DMS 273 treated with DMSO at 0.1 percent for 48 hours (cell line): ENCODE measurements at places on chromosomes 13 and 19.

DNA sequence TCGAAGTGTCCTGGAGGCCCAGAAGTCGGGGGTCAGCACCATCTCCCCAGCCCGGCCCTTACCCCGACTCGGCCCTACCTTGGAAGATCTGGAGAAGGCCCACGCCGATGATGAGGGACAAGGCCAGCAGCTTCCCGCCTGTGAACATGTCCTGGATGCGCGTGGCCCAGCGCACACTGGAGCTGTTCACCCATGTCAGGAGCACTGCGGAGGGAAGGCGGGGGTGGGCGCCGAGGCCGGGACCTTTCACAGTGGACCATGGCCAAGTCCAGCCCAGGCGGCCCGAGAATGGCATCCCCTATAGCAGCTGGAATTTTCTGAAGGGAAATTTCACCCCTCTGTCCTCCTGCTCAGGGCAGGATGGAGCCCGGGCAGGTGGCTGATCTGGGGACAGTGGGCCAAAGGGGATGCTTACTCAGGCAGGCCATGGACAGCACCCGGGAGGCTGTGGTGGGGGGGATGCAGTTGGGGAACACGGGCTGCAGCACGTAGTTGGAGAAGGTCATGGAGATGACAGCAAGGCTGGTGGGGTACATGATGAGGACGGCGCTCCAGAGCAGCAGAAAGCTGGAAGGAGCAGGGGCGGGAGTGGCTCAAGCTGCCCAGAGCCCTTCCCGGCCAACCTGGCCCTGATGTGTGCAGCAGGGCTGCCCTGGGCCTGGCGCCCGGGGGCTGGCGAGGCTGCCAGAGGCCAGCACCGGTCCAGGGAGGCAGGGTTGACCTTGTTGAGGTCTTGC lies 13.0 kb downstream of the SLC7A10 start:
- DNase-seq: no peak

- DNase-seq: no peak
Observed at GRCh38 chr19:16327501-16327900, 2.9 kb downstream of the KLF2 start.

GRCh38 chr13:114105521-114106225 lies 26.8 kb downstream of the RASA3 start:
- DNase-seq: no peak

DNA sequence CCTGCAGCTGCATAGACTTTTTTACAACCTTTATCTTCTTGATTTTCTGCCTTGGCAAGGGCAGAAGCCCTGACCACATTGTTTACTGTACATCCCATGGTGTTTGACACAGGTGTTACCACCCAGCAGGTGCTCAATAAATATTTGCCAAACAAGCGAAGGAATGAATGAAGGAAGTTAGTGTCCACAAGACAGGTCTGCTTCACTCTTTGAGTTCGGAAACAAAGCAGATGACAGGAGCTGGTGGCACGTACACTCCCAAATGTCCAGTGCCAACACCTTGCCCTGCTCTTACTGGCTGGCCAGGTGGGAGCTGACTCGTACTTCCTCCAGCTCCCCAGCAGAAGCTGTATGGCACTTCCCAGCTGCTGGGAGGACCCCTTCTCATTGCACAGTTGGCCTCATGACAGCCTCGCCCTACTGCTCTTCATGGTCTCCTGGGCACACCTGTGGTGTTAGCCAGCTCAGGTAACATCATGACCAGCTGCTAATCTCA lies 22.0 kb upstream of the MUC16 start:
- no peak for DNase-seq

DNA sequence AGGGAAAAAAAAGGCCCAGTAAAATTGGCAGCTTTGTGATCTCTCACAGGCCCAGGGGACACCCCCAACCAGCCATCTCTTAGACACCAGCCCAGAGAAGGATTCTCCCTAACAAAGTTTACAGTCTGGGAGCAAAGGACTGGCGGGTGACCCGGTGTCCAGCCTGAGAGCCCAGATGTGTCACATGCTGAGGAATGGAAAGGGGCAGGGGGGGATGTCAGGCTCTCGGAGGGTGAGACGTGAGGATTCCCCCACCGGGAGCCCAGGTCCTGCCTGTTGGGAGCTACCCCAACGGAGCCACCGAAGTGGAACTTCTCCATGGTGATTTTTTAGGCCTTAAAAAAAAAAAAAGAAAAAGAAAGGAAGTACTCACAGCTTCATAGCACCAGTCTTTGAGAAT lies 4.8 kb upstream of the CTXN1 start:
- no peak for DNase-seq

GRCh38 chr13:41995946-41996345 lies 35.0 kb upstream of the VWA8 start:
- DNase-seq: no peak

DNA sequence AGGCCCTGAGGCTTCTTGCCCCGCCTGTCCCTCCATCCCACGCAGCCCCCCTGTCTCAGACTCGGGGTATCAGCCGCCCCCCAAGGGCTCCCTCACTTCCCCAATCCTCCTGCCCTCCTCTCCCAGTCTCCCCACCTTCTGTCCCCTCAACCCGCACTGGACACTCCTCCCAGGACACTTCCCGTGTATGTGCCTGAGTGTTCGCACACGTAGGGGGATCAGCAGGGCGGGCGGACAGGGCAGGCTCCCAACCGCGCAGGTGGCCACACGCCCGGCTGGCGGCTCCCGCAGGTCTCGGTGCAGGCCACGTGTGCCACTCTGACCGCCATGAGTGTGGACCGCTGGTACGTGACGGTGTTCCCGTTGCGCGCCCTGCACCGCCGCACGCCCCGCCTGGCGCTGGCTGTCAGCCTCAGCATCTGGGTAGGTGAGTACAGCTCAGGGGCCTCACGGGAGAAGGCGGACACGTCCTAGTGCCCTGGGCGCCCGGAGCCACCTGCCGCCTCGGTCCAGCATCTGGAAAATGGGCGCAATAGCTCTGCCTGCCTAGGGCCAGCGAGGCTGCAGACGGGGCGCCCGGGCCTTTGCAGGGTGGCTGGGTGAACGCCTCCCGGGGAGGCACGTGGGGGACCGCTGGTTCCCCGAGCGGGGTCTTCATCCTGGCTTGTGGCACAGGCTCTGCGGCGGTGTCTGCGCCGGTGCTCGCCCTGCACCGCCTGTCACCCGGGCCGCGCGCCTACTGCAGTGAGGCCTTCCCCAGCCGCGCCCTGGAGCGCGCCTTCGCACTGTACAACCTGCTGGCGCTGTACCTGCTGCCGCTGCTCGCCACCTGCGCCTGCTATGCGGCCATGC lies 2.3 kb downstream of the KISS1R start:
- no peak for DNase-seq

GRCh38 chr13:113397608-113398425 lies 33.9 kb upstream of the GRTP1 start:
- no peak for DNase-seq

DNA sequence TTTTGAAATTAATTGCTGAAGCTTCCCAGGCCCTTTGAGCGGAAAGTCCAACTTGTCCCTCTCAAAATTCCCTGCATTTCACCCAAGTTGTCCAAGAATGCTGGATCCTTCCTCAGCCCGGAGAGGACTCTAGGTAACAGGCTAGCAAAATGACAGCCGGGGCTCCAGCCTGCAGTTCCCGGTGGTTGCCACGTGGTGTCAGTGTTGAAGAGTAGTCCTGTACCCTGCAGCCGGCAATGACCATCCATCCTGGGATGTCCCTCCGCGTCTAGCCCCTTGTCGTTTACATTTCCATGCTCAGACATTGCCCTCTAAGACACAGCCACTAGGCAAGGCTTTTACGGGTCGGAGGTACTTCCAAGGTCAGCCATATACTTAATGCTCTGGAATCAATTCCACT lies 31.4 kb upstream of the MTIF3 start:
- no peak for DNase-seq

GRCh38 chr13:91988331-91988730 lies 589.9 kb downstream of the GPC5 start:
- no peak for DNase-seq

DNA sequence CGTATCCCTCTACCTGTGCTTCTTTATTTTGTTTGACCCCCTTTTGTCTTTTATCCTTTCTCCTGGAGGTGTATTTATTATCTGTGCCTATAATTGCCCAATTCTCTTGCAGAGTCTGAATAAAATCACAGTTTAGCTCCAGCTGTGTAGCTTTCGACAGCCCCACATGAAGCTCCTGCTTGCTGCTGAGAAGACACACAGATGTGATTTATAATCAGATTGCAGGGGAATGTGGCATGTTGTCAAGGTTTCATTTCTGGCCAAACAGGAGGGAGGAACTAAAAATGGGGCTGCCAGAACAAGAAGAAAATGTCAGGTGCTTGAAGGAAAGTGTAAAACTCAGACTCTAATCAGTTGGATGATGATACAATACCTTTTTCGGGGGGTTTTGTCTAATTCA lies 22.7 kb downstream of the CCNA1 start:
- no peak for DNase-seq

DNA sequence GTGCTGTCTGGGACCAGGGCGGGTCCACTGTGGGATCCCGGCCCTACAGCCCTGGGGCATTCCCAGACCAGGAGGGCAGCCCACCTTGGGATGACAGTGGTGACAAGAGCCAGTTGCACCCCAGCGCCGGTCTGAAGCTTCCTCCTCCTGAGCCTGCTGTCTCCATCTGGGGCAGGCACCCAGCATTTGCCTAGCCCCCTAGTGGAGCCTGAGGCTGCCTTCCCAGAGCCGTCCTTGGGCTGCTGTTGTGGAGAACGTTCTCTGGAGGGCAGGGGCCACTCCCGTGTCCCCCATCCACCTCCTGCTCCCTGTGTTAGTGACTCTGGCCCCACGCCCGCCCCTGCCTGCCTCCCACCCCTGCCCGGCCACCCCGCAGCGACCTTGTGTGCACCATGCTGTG lies 148.5 kb downstream of the KDM4B start:
- no peak for DNase-seq

GRCh38 chr13:49367640-49368422 lies 76.0 kb downstream of the CAB39L start:
- DNase-seq: no peak

GRCh38 chr13:99316657-99317256 lies 9.6 kb upstream of the GPR183 start:
- no peak for DNase-seq

- no peak for DNase-seq
Observed at GRCh38 chr19:5032101-5032967, 63.4 kb downstream of the KDM4B start.

DNA sequence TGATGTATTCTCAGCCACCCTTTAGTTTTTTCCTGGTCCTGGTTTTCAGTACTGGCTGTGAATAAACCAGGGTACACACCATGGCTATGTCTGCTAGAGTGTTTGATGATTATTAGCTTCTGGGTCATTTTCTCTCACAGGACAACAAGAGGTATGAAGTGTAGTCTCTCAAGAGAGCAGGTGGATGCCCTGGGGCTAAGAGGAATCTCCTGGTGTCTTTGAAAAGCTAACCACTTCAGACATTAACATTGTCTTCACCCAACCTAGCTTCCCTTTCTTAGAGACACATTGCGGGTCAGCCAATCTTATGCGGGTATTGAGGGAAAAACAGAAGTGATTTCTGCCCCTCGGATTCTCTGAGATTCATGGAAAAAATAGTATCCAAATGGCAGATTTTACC lies 1.6 kb downstream of the ZNF730 start:
- DNase-seq: no peak

GRCh38 chr13:33172911-33173310 lies 112.6 kb downstream of the STARD13 start:
- no peak for DNase-seq

DNA sequence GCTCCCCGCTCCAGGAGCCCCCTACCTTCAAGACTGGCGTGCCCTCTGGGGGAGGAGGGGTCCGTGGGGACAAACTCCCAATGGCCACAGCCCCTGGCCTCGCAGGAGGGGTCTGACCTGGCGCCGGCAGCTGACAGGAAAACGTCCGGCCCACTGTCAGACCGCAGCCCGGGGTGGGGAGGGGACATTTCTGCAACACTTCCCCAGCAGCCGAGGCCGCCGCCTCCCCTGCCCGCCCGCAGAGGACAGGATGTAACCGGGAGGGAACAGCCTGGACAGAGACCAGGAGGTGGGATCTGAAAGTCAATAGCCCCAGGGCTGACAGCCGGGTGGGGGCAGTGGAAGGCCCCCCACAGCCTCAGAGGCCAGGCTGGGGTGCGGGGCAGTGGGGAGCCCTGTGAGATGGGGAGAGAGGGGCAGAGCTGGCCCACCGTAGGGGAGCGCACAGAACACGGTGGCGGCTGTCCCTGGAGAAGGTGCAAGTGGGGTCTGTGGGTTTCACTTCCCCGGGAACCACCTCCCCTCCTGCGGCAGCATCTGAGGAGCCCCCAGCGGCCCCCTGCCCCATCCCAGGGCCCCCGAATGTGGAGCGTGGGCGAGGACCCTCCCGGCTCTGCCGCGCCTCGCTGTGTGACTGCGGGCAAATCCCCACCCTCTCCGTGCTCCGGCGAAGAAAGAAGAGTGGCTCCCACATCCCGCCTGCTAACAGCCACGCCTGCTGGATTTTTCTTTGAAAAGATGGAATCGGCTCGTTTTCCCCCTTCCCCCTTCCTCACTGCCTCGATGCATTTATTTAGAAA lies at the start of gene PEAK3:
Gene PEAK3 (minus strand): TSS at position 114 of the 800 bp plus-strand sequence. CDS start 1,244 bp downstream, outside the sequence.
- DNase-seq: no peak

DNA sequence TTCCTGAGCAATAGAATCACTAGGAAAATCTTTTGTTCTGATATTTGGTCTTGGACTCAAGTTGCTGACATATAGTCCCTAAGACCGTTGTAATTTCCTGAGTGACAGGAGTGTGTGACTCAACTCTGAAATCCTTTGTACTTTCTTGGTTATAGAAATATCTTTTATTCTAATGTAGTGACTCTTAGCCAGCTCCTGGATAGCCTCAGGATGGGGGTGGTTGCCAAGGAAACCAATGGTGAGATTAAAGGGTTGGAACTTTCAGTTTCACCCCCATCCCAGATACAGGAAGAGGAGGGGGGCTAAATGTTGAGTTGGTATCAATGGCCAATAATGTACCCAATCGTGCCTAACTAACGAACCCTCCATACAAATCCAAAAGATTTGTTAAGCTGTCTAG lies 41.8 kb downstream of the MBD3L2B start:
- no peak for DNase-seq

GRCh38 chr13:112003396-112003795 lies 63.6 kb upstream of the SOX1 start:
- DNase-seq: no peak

DNA sequence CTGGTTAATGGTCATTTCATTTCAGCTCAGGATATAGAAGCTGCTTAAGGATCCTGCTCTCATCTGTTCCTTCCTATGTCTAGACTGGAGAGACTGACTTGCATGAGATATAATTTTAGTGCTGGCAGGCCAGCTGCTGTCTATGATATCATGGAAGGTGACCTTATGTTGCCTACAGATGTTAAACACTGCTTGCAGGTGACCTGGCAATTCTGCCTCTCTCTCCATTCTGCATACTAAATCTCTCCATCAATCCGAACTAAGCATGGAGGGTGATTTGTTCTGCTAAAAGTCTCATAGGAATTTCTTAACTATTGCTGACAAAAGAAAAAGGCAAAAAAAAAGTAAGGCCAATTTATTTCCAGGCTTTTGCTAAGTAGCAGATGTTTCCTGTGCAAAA lies 81.0 kb downstream of the CCNA1 start:
- DNase-seq: no peak
